NCI-H1930 (cell line): ENCODE measurements at places on chromosomes 1 and 21.

DNA sequence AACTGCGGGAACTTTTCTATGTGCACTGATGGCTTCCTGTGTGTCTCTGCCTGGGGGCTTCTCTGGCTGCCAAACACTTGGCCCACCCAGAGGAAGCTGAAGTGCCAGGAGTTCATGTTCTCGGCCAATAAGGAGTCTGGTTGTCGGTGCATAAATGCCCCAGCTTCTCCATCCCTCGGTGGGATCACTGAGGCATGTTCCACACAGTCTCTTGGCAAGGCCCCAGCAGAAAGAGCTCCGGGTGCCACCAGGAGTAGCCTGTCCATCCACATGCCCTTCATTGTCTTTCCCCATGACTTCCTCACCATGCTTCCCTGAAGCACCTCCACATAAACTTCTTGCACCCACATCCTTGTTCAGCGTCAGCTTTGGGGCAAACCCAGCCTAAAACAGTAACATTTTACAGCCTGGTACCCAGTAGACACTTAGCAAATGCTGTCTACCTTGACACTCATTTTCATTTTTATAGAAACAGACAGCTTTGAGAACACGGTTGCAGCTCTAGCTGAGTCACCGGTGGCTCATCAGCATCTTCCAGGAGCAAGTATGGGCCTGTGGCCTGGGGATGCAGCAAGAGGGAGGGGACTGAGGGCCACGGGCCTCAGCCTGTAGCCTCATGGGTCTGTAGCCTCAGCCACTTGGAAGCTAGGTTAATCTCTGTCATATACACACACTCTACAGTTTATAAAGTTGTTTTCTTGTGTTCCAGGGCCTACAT, 14.8 kb upstream of the CDCP2 start:
- DNase-seq = no peak

DNA sequence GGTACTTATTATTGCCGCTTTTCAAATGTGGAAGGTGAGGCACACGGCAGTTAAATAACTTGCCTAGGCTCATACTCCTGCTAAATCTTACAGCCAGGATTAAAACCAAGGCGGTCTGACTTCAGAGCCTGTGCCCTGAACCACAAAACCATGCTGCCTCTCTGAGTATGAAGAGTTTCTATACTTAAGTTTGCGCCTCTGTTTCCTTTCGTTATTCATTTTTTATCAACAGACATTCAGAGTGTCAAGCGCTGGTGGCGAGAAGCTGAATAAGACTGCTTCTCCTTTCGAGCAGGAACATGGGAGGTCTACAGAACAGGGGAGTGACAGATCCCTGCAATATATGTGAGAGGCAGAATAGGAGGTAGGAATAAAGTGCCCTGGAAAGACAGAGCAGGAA, 96.0 kb upstream of the DUSP10 start:
- no peak for DNase-seq

- DNase-seq = no peak
Observed at GRCh38 chr1:39987869-39988268, 32.9 kb downstream of the MFSD2A start.

GRCh38 chr1:165397944-165398343, 41.4 kb upstream of the LMX1A start:
- no peak for DNase-seq

- no peak for DNase-seq
Observed at GRCh38 chr1:160685266-160685665, 26.4 kb downstream of the CD48 start.

GRCh38 chr1:26037904-26038303, 8.0 kb downstream of the SLC30A2 start:
- DNase-seq = no peak

DNA sequence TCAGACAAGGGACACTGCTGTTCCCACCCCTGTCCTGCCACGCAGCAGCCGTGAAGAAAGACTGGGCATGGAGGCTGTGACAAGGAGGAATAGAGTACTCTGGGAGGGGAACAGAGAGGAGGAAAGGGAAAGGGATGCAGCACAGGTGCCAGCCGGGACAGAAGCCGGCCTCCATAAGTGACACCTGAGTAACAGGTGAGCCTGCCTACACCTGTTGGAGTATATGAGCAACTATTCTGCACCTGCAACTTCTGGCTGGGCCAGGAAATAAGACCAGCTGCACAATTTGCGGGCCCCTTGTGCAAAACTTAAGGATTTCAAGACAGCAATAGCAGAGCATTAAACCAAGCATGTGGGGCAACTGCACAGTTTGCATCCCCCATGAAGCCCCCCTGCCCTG, 72.5 kb upstream of the GOLT1A start:
- no peak for DNase-seq

- DNase-seq = no peak
Observed at GRCh38 chr1:55015123-55015522, 16.4 kb downstream of the BSND start.

GRCh38 chr1:245094954-245095353, 59.8 kb upstream of the KIF26B start:
- no peak for DNase-seq

DNA sequence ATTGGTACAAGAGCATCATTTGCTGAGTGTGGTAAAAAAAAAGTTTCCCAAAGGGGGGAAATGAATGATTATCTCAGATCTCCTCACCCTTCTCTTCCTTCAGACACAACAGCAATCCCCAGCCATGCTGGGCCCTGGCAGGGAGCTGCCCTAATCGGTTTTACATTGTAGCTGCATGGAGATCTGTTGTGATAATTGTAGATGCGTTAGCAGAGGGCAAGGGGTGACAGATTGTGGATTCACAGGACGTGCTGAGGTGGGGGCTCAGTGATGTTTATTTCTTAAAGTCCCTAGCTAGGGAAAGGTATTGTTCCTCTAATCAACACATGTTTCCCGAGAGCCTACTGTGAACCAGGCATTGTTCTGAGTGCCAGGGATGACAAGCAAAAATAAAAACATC, 304.1 kb downstream of the PBX1 start:
- DNase-seq = no peak

DNA sequence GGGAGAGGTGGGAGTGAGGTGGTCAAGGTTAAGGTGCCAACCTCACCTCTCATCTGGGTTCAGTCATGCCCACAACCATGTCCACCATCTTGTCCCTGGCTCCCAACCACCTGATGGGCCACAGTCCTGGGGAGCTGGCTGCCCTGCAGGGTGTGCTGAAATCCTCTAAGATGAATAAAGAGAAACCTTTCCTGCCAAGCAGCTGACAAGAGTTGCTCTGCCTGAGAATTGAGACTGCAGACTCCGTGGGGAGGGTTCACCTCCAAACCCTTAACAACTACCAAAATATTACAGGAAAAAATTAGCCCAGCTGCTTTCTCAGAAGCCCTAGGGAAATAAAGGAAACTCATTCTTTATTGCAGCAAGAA, 15.2 kb upstream of the FGR start:
- no peak for DNase-seq

GRCh38 chr1:27445177-27445936, 44.6 kb downstream of the WASF2 start:
- no peak for DNase-seq

GRCh38 chr1:183385340-183386144, 32.6 kb downstream of the NMNAT2 start:
- no peak for DNase-seq

- no peak for DNase-seq
Observed at GRCh38 chr1:87864676-87865075, 536.0 kb downstream of the LMO4 start.

- no peak for DNase-seq
Observed at GRCh38 chr1:244011271-244011670, 39.8 kb upstream of the ZBTB18 start.

GRCh38 chr1:77038000-77038399, 170.7 kb downstream of the ST6GALNAC5 start:
- no peak for DNase-seq

- no peak for DNase-seq
Observed at GRCh38 chr21:14288922-14289321, 73.0 kb downstream of the RBM11 start.

- no peak for DNase-seq
Observed at GRCh38 chr1:155463865-155464650, 98.5 kb downstream of the ASH1L start.

DNA sequence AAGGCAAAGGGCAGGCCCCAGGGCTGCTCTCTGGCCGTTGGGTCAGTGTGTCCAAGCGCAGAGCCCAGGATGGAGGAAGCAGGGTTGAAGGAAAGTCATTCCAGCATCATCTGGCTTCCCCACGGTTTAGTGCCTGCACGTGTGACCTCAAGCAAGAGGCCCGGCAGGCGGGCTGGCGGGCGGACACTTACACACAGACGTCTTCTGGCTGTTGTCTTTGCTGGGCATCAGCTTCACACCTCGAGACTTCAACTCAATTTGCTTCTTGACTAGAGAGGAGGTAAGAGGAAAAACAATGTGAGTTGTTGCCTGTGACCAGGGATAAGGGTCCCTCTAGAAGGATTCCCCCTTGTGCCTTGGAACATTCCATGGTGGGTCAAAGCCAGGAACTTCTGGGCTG, 38.4 kb upstream of the HMGB4 start:
- DNase-seq = no peak

DNA sequence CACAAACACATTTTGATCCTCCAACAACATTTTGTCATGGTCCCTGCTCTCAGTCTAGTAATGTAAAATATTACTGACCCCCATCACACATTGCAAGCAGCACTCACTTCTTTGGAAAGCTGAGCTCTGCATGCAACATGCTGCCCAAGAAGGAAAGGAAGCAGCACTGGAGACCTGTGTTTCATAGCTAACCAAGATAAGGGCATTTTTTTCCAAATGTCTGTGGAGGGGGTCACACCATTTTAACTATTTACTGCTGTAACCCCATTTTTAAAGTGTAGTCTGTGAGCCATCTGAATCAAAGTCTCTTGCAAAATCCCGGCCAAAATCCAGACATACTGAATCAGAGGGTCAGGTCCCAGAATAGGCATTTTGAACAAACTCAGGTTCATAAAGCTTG, 4.5 kb upstream of the RASSF5 start:
- DNase-seq = no peak

GRCh38 chr1:119159966-119160365, 19.5 kb upstream of the WARS2 start:
- DNase-seq = no peak

- no peak for DNase-seq
Observed at GRCh38 chr1:183186841-183187240, 777 bp downstream of the LAMC2 start.

DNA sequence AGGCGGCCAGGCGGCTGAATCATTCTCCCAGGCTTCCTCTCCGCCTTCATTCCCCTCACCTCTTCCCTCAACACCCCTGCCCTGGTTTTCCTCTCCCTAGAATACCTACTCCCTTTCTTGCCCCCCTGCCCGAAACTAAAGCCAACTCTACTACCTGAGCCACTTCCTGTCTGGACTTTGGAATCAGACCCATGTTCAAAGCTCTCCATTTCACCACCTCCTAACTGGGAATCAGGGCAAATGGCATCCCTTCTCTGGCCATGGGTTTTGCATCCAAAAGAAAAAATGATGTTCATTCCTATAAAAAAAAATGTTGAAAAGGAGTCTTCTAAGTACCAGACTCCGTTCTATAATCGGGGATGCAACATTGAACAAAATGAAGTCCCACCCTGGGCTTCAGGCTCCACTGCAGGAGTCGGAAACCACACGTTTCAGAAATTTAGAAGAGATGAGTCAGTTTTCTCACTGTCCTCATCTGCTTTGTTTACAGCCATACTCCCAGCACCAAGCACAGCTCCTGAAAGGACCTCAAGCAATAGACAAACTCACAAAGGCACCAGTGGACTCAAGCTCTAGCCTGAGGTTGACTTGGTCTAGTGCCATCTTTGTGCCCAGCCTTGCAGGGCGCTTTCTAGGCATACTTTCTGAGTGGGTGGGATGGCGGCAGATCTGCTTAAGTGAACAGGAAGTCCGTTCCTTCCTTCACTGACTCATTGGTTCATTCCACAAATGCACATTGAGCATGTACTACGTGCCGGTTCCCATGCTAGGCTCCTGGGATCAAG, 176.2 kb downstream of the IGSF21 start:
- no peak for DNase-seq

DNA sequence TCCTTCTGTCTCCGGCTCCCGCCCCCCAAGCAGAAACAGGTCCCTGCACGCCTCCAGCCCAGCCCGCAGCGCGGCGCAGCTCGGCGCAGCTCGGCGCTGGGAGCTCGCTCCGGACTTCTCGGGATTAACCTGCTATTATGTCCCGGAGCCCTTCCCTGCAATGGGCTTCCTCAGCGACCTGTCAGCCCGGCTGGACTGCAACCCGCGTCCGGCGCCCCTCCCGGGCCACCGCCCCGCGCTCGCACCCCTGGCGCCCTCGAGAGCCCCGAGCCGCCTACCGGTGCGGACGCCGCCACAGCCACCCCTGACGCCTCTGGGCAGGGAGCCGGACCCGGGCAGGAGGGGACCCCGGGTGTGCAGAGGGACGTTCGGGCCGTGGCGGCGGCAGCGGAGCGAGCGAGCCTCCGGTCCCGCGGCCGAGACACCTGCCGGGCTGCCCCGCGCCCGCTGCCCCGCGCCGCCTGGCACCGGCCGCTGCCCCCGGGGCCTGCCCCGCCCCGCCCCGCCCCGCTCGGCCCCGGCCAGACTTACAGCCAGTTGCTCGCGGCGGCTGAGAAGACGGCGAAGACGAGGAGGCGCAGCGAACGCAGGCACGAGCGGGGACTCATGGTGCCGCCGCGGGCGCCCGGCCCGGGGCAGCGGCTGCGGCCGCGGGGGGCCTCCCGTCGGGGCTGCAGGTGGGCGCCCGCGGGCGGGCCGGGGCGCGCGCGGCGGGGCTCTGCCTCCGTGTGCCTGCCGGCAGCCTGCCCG, 407 bp downstream of the WNT4 start:
- DNase-seq = peak; percentile 16

- DNase-seq = no peak
Observed at GRCh38 chr1:90048043-90048442, 53.1 kb downstream of the ZNF326 start.

DNA sequence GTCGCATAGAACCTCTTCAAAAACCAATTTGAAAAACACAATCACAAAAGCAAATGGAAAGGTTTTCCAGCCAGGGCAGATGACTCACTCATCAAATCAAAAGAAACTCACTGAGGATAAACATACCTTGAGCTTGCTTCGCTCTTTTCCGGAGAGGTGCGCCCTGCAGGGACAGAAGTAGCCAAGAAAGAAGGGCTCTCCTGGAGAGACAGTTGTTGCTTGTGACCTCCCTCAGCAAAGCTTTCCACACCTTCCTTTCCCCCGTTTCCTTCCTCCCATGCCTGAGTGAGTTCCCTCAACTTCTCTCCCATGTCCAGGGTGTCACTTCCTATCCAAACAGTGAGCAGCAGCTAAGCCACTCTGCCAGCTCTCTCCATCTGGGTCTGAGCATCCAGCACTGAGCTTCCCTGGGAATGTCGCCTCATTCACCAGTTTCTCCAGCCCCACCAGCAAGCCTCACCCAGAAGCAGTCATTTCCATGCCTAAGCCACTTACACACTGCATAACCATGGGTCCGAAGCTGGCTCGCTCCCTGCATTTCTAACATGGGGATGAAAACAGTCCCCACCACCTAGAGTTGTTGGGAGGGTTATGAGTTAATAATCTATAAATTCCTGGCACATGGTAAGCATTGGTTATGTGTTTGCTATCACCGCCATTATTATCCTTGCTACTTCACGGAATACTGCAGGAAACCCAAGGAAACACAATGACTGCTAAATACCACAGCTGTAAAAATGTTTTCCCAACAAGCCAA, 75.0 kb downstream of the PTPN14 start:
- DNase-seq = no peak
